ENCODE measurements at places on chromosomes 7 and 10.

GRCh38 chr10:116892907-116893685, 43.8 kb downstream of the ENO4 start:
- DNase-seq = no peak

GRCh38 chr10:126216632-126216961, 171.7 kb downstream of the ADAM12 start:
- no peak for DNase-seq

DNA sequence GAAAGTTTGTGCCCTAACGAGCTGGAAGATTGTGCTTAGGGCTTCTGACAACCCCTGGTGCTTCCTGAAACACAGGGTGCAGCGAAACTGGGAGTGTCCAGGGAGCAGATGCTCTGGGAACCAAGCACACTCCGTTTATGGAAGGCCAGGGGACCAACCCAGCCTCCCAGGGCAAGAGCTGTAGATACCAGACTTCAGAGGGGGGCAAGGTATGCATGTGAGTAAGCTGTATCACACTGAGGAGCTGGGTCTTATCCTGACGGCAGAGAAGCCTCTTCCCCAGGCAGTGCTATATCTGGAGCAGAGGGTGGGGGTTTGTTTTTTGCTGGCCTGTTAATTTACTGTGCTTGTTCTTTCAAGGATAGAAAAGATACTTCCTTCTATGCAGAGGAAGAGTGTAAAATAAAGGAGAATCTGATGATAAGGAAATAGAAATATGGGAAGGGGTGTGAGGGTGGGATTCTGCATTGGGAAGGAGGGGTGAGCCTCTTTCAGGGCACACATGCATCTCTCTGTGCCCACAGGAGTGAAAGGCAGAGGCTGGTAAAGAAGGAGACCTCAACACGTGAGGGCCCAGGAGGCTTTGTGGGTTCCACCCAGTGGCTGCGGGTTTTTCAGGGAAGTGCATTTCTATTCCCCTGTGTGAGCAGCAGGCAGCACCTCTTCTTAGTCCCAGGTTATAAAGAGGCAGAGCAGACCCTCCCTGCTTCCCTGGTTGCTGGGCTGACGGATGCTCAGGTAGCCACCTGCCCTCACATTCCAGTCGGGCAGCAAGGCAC, 314.1 kb downstream of the TCERG1L start:
- DNase-seq = no peak

DNA sequence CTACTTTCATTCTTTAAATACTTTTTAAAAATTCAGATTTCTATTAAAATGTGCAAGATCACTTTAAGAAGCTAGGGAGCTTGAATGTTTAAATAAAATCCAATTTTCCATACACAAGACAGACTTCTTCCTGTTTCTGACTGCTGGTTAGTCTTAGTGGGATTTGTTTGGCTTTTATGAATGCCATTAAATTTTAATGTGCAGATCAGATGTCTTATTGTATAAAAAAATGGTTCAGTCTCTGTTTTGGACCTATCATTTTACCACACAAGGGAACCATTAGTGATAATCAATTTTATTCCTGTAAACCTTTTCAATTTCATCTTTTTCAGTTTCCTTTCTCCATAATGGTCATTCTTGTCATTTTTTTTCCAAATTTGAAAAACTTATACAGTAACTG, 63.2 kb downstream of the VCL start:
- DNase-seq = no peak

- DNase-seq = no peak
Measured at GRCh38 chr10:79087721-79088120, 19.0 kb downstream of the ZMIZ1 start.

GRCh38 chr7:99928994-99929729, at the start of gene GJC3:
Gene GJC3 (minus strand): TSS chr7:99929620. CDS start chr7:99929620, 0 bp downstream.
- DNase-seq = peak; percentile 53

DNA sequence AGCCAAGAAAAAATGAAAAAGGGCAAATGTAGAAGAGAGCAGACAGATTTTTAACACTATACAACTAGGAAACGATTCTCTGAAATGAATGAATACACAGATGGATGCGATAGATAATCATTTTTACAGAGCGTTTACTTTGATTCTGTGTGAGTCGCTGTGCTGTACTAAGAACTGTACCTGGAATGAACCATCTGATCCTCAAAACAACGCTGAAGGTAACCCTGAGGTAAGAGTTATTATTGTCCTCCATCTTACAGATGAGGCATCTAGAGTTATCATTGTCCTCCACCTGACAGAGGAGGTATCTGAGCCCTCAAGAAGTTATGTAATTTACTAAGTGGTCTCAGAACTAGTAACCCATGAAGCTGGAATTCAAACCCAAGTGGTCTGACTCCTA, 80.2 kb downstream of the CHCHD3 start:
- DNase-seq = no peak
